NCI-H524 (cell line): ENCODE measurements at places on chromosomes 7 and 10.

- DNase-seq, result no peak
Measured at GRCh38 chr7:57646901-57647246, 196.9 kb downstream of the ZNF716 start.

DNA sequence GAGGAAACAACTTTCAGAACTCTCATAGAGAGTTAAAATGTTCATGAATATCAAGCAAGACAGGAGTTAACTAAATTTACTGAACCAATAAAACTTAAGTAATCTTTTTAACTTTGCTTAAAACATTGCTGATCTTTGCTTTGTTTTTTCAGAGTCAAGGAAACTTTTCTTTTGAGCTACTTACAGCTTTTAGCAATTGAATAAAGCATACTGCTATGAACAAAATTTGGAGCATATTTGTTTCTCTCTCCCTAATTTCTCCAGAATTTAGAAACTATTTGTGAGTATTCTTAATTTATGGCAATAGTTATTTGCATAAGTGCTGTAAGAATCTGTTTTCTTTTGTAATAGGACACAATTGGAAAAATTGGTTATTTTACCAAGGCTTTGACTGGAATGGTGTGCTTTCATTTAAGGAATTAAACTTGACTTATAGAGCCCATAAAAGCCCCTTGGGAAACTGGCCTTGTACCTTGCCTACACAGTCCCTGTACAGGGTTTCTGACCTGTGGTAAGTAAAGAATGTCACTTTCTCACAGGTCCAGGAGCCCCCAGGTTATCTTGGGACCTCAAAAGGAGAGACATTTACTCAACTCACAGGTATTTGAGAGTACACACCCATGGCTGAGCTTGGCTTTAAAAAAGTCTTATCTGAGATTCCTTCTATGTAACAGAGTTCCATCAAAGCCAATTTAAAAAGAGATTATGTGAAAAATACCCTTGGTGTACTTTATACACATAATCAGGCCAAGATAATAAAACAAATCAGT, 23.3 kb upstream of the KIAA1549 start:
- DNase-seq, result no peak

GRCh38 chr10:23195846-23196600, 3.9 kb downstream of the PTF1A start:
- DNase-seq, result no peak

- no peak for DNase-seq
Measured at GRCh38 chr7:32142649-32143048, 72.4 kb upstream of the PDE1C start.

DNA sequence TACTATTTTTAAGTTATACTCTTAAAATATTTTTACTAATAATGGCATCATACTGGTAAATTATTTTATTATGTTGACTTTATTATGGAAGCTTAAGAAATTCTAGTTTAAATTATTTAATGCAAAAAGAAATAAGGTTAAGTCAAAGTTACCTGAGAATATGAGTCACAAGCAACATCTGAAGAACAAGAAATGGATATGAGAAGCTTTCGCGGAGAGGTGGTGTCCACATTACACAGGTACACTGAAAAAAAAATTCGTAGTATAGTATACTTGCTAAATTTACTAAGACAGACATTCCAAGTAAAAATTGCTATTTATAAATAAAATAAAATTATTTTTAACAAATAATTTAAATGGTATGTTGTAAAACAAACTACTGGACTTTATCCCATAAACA, 143.8 kb downstream of the AVL9 start:
- DNase-seq, result no peak

DNA sequence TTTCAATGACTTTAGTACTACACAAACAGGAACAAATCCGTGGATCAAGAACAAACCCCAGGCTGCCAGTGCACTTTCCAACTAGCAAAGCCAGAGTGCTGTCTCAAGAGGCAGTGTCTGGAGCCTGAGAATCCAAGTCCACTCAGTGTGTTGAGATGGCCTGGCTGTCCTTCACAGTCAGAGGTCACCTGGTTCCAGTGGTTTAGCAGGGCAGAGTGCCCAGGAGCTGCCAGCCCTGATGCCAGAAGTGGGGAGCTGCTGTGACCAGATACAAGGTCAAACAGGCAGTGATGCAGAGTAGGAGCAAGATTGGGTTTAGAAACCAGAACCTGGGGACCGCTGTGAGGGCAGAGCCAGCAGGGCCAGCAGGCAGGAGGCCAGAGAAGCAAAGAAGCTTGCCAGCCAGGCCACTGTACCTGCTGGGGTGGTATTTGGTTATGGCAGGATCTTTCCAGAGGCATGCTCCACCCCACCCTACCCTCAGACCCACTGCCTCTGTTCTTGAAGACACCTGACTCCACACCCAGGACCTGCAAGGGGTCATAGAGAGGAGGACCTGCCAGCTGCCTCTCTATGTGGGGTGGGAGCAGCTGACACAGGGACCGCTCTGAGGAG, 35.6 kb upstream of the C10orf90 start:
- DNase-seq, result no peak

DNA sequence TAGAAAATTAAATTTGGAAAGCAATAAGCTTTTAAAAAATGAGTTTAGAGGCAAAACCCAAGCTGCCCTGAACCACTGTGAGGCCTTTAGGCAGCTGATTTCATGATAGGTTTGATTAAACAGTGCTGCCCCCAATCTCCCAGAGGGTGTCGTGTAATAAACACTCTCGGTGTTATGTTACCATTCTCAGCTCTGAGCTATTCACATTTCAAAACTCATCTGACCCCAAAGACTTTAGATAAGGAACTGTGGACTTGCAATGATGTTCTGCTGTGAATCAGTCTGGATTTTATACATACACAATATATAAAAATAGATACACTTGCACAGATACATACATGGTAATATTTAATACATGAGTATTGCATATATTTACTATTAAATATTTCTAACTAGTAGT, 120.4 kb downstream of the MALRD1 start:
- no peak for DNase-seq

DNA sequence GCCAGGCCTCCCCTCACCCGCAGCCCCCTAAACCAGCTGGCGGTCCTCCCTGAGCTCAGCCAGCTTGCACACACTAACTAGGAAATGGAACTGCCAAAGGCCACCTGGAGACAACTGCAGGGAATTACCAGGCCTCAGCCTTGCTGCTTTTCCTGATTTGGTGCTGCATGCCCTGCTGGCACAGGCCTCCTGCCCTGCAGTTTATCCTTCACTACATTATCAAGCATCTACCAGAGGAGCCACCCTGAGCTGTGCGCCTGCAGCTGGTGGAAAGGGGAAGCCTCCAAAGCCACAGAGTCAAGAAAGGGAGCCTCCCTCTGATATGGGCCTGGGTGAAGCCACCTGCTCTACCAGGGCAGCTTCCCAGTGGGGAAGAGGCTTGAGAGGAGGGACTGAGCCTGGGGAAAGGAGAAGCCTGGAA, 139.8 kb downstream of the GRID1 start:
- no peak for DNase-seq

GRCh38 chr7:30726296-30727006, 25.5 kb upstream of the INMT start:
- DNase-seq, result no peak
